ENCODE measurements at places on chromosomes 2 and 18.

- DNase-seq: no peak
Observed at GRCh38 chr2:235098269-235098668, 146.5 kb downstream of the SH3BP4 start.

DNA sequence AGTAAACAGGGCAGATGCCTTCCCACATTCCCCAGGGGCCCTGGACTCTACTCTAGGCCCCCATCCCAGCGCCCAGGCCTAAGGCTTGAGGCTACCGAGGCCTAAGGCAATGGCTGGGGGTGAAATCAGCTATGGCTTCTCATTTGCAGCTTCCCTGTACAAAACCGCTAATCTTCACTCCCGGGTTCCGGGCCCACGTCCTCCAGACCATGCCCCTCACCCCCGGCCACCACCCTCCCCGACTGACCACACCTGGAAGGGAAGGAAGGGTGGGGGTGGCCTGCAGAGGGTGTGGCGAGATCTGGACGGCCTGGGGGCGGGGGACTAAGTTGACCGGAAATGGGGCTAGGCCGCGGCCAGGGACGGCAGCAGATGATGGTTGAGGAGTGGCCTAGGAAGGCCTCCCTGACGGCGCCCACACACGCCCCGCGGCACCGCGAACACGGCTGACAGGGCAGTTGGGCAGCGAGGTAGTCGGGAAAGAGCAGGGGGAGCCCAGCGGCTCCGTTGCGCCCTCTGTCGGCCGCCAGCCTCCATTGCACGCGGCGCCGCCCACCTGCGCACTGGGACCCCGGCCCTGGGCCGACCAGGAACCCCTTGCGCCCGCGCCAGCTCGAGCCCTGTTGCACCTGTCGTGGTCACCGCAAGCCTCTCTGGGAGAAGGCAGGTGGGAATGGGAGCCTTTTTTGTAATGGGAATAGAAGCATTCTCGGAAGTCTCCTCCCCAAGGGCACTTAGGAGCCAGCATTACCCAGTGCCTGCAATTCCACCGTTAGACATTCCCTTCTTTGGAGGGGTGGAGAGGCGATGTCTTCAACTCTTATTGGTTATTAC lies 117.1 kb upstream of the STPG4 start:
- DNase-seq: peak; percentile 33

DNA sequence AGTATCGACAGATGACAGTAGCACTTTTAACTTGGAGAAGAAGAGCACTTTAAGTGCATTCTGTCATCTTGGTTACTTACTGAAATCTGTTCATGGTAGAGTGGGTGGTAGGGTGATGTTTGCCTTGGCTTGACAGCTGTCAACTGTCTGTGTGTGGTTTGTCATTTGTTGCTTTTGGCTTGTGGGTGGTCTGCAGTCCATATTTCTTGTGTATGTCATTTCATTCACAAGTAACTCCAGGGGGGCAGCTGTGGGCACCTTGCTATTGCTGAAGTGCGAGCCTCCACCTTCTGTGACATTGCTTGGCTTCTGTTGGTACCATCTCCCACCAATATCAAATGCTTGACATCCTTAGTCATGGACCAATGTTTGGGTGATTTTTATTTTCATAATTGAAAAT lies 311.6 kb upstream of the NRP2 start:
- DNase-seq: no peak

DNA sequence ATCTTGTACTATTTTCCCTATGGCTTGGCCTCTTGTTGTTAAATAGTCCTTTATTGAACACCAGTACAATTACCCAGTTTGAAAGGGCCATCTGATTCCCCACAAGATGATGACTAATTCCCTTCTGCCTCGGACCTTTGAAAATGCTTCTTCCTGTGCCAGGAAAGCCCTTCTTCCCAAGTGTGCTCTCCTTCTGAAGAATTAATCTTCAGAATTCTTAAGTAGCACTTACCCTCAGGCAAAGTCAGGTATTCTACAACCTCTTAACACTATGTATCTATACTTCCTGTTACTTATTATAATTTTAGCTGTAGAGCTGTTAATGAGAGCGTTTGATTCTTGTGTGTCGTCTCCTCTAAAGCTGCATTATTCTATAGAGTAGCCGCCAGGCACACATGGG lies 28.6 kb upstream of the MEX3C start:
- DNase-seq: no peak

DNA sequence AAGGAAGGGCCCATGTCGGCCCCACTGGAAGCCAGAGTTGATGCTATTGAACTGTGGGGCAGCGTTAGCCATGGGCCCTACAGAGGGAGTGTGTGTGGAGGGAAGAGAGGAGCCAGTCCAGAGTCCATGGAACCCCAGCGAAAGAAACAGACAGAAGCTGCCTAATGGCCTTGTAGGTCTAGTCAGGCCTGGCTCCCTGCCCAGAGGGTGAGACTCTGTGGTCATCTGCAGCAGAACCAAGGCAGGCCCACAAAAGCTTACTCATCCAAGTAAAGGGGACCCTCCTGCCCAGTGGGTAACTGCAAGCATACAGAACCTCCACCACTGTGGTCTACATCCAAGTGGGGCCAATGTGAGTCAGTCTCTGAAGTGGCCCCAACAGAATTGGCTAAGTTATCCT lies 439.8 kb downstream of the TGIF1 start:
- no peak for DNase-seq

DNA sequence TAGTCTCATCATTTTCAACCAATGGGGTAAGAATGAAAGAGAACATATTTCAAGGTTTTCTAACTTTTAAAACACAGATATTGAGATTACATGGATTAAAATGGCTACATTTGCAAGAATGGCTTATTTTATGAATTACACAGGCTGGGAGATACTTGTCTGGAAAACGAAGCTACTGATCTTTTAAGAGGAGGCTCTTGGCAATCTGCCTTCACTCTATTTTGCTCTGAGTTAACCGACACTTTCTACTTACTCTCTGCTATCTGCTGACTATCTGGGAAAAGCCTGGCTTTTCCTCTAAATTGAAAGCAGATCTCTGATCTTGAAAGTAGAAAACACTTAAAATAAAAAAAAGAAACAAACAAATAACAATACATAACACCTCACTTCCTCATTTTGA lies 325.4 kb upstream of the LINC00305 start:
- no peak for DNase-seq

- DNase-seq: no peak
Observed at GRCh38 chr2:178913049-178913441, 105.8 kb upstream of the TTN start.

DNA sequence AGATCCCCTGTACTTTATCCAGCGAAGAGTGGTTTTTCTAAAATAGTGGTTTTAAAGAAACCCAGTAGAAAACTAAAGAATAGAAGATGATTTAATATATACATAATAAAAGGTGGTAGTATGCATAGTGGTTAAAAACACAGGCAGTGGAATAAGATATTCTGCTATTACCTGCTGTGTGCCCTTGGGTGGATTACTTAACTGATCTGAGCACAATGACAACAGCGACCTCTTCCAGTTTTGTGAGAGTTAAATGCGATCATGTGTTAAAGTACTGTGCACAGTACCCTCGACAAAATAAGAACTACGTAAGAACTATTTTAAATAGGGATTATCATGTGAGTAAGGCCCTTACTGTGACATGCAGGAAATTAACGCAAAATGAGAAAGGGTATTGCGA lies 30.0 kb upstream of the CHMP1B start:
- DNase-seq: no peak

DNA sequence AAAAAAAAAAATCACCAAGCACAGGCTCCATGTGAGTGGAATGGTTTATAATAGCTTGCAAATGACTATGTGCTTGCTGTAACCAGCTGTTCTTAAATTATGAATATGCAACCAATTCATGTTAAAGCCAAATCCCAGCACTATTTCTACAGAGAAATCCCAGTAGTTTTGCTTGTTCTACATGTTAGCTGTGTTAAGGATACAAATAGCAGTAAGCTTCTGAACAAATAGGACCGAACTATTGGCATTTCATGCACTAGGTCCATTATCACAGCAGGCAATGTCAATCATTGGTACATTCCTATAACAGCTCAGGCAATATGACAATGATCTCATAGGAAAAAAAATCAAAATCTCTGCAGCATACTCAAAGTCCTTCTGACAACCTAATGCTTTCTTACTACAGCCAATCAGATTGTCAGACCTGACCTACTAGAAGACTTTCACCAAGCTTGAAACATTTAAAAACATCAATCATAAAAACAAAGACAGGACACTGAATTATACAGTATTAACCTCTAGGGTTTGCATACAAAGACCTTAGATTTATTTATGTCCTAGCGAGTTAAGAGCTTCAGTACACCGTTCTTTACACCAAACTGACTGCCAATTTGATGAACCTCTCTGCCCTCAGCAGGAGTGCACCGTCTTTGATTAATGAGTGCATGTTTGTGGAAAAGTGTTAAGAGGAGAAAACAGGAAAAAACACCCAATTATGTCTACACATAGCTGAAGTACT lies 6.4 kb downstream of the BAZ2B start:
- no peak for DNase-seq

DNA sequence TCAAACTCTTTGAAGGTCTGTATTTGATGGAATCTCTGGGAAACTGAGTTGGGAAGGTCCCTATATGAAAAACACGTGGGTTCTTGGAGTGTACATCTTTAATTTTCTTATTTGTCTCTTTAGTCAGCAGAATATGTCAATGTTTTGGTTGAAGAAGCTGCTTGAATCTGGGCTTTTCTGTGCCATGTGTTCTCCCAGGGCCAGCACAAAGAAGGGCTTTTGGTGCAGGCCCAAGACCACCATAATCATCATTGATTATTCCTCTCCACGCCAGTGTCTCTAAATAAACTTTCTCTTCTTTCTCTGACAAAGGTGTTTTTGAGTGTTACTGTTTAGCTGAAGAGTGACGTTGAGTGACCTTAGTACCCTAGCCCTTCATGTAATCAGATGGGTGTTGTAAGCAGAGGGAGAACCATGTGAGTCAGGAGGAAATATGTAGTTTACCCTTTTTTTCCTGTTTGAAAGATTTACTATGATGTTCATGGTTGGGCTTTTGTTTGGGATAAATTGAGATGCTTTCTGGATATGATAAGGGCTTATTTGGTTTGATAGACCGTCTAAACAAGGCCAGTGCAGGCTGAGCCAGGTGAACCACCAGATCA lies 11.6 kb upstream of the TNP1 start:
- no peak for DNase-seq

GRCh38 chr2:142938240-142938639 lies 60.8 kb downstream of the KYNU start:
- no peak for DNase-seq

DNA sequence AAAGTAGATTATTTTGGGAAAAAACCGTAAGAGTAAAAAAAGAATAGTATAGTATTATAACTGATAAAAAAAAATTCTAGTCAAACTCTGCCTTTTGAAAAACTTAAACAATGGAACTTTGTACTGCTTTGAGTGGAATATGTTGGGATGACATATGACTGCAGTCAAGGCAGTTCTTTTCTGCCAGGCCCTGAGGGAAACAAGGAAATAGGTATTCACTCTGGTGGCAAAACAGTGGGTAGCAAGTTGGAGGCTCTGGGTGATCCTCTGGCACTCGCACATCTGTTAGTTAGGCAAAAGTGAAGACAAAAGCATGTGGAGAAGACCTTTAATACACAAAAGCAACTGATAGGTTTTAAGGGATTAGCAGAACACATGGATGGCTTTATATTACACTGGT lies 102.2 kb downstream of the ARHGEF33 start:
- DNase-seq: no peak

GRCh38 chr2:189037518-189037917 lies 63.3 kb downstream of the COL3A1 start:
- DNase-seq: no peak

- no peak for DNase-seq
Observed at GRCh38 chr2:108034843-108035242, 48.5 kb downstream of the SLC5A7 start.

GRCh38 chr2:128473175-128474035 lies 154.7 kb upstream of the HS6ST1 start:
- no peak for DNase-seq

DNA sequence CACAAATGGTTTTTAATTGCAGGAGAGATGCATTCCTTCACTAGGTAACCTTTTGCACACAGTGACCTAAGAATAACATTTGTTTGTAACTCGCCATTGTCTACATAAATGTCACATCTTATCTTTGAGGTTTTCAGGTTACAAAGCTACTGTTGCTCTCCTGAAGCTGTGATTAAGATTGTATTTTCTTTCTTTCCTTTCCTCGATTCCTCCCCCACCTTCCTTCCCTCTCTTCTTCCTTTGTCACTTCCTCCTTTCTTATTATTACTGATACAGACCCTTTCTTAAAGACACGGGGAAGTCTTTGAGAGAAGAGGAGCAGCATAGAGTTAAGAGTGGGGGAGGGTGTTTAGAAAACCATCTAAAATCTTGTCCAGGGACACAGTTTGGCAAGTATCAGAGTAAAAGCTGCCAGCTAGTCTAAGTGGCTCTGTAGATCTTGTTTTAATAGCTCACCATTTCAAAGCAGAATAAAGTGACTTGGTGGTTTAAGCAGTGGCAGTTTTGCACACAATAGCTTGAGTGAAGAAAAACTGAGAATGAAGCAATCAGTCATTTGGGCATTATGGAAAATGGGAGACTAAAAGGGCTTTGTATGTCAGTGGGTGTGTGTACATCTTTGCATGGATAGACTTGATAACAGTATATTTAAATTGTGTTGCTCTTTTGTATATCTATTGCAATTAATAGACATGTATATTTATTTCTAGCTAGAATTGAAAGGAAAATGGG lies 10.9 kb downstream of the CERS6 start:
- DNase-seq: no peak

DNA sequence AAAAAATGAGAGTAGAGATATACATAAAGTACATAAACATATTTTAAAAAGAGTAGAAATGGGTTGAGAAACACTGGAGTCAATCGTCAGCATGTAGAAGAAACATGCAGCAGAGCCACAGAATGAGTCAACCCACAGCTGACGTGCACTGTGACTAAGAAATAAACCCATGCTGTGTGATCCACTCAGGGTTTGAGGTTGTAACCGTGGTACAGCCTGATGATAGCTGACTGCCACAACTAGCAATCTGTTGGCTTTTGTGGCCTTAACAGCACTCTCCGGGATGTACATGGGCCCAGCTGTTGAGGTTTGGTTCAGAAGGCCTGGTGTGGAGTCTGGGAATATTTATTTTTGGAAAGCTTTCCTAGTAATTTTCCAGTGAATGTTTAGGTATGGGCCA lies 554.4 kb upstream of the MEX3C start:
- DNase-seq: no peak
